ENCODE measurements at places on chromosomes 3 and 15.

DNA sequence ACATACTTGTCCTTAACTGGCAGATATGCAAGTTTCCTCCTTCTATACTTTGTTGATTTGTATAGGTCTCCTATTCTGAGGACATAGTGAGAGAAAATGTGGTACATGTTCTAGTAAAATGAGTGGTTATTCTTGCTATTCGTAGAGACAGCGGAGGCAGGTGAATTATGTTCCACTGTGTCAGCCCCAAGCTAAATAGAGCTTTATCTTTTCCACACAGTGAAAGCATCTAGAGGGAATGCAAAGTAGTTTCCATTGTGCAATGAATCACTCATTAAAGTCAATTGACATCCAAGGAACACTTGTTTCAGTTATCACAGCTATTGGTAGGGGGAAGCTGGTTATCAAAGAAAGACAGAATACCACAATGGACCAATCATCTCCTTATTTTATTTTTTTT lies 262.4 kb downstream of the NLGN1 start:
- DNase-seq: no peak

DNA sequence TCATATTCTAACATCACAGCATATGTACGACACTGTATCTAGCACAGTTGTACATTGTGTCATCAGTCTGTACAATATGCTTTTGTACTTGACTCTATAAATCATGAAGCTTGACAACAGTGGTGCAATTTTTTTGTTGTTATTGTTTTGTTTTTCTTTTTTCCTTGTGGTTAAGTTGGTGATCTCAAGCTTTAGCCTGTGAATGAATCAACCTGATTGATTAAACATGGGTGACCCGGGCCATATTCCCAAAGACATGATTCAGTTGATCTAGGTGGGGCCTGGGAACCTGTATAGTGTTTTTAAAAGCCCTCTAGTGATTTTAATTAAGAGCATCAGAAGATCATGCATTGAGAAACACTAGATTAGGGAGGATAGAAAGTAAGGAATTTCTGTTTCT lies 101.8 kb upstream of the AADACL2 start:
- no peak for DNase-seq

DNA sequence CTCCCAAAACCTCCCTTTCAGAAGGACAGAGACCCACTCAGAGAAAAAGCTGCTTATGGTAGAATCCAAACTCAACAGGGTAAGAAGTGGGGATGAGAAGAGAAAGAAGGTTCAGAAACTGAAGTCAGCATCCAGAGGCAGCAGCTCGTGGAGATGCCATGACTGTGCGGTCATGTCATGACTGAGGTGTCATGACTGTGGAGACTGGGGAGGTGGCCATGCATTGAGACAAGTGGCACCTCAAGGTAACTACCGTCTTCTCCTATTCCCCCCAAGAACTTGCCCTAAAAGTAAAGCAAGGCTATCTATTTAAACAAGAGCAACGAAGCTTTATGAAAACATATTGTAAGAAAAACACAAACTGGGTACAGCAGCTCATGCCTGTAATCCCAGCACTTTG lies 15.1 kb downstream of the CHRNA3 start:
- no peak for DNase-seq

GRCh38 chr15:47983533-47983932 lies 137.3 kb upstream of the SLC24A5 start:
- DNase-seq: no peak

DNA sequence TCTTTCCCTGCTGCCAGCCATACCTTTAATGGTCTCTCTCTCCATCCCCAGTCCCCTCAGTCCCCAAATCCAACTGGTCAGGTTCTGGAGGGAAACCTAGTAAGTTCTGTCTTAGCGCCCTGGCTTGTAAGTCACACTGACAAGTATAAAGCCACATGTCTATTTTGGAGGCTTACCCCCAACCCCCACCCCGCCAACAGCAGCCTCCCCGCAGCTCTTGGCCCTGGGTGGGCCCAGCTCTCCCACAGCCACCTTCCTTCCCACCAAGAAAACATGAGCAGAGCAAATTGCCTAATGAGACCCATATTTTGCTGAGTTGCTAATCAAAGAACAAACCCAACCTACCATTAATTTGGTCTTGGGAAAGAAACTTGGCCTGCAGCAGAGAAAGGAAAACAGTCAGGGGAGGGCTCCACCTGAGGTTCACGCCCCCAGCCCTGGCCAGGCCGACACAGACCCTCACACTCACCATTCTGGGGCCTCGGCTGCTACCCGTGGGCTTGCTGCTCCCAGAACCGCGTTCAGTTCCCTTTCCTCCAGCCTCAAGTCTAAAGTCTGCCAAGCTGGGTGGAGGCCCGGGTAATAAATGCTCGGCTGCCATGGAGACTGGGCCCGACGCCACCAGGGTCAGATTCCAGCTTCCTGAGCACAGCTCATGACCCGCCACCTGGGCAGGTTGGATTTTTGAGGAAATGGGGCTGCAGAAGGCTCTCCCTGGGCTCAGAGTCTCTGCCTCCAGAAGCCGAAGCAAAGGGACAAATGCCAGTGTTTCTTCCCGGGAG lies at the start of gene CALML4:
TSS of gene CALML4 (minus strand) at position 557 of the 782 bp plus-strand sequence. CDS start at position 472, 85 bp downstream.
- DNase-seq: no peak

DNA sequence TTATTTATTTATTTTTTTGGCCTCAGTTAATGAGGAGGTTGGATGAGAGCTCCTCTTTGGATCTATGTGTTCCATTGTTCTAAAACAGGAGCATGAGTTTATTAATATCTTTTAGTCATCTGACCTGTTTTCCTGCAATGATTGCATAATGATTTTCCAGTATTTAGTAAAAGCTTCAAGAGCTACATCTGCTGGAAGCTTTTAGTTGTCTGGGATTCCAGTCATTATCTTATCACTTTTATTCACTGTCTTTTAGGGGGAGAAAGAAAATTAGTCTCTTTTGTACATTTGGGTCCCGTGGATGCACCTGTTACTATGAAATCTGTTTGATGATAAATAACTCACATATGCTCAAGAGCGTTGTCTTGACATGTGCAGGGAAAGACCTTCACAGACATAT lies 1270.0 kb downstream of the ROBO1 start:
- DNase-seq: peak; percentile 8

DNA sequence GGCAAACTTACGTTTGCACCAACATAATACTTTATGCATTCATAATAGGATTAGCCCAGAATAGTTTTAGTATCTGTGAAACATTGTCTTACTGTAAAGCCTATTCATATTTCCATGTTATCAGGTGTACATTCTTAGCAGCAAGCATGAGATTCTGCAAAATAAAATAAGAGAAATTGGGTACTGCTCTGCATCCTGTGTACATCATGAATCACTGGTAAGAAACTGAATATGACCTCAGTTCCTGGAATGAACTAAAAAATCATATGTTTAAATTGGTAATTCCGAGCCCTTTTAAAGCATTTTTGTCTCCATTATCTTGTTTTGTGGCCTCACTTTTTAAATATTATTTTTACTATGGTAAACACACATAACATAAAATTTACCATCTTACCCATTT lies 605.1 kb downstream of the ROBO1 start:
- DNase-seq: no peak

GRCh38 chr3:76651784-76652183 lies 388.1 kb upstream of the ROBO2 start:
- no peak for DNase-seq

- peak; percentile 24 for DNase-seq
Observed at GRCh38 chr3:125055913-125056745, at the start of gene HEG1. Gene HEG1 (minus strand): TSS chr3:125055997. CDS start chr3:125055890, 107 bp downstream.

DNA sequence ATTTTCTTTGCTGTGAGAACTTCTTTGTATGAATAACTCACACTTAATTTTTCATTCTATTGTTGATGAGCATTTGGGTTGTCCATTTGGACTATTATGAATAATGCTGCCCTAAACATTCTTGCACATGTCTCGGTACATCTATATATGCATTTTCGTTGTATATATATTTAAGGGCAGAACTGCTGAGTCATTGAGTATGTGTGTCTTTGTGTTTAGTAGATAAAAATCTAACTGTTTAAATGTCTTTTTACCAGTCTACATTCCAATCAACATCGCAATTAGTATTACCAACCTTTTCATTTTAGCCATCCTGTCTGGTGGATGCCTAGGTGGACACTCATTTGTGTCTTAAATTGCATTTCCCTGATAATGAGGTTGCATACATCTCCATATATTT lies 144.4 kb downstream of the UACA start:
- no peak for DNase-seq

GRCh38 chr3:53303957-53304356 lies 43.4 kb downstream of the DCP1A start:
- no peak for DNase-seq

DNA sequence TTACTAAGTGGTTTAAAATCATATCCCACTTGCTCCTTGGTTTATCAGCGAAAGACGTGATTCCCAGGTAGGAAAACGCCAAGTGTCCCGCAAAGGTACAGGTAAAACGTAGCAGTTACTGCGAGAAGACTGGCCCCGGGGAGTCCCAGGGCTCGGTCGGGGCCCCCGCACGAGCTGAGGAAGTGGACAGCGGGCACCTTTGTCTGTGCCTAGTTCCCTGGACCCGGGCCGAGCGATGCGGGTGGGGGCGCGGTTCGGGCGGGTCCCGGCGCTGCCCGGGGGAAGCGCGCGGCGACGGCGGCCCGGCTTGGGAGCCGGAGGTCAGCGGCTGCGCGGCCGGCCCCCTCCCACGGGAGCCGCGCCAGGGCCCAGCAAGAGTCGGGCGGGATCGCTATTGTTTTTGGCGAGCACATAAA lies 864 bp upstream of the NEO1 start:
- DNase-seq: no peak

GRCh38 chr3:176554791-176555654 lies 642.3 kb downstream of the TBL1XR1 start:
- no peak for DNase-seq

- peak; percentile 73 for DNase-seq
Observed at GRCh38 chr3:179853176-179853575, 183.6 kb downstream of the PEX5L start.

DNA sequence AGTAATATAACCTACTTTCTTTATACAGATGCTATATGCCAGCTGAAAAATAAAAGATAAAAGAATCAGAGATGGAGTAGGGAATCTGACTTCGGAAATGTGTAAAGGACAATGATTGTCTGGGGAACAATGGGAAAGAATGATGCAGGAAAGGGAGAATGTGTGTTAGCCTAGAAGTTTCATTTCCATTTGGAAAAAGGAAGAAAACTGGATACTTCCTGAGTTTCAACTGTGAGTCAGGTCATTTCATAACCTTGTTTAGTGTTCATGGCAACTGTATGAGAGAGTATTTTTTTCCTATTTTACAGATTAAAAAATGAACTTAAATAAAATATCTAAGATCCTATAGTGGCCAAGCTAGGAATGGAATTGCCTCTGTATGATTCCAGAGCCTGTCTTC lies 261.3 kb upstream of the NECTIN3 start:
- no peak for DNase-seq

DNA sequence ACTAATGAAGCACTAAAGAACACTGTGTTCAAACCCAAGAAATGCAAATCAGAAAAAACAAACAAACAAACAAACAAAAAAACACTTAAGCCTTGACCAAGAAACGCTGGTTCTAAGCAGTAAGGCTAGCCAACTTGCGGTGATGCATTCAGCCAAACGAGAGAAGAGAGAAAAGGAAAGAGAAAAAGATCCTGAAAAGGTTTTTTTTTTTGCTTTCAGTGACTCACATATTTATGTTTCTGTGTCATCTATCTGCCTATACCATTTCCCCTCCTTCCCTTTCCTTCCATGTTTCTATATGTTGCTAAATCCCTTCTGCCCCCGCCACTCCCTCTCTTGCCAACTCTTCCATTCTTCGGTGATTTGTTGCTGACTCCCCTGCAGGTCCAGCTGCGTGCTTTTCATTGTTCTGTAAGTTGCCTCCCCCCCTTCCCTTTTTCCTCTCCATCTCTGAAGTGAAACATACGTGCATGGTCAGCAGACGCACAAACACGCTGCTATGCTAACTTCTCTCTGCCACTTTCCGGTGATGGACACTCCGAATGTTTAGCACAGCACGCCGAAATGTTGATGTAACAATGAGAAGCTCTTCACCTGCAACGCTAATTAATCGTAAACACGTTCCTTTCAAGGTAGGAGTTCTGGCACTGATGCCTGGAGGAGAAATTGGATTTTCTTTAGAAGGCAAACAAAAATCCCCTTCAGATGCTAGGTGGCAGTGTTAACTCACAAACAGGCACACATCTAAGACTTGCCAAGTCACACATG lies 154.4 kb downstream of the TUSC7 start:
- DNase-seq: no peak

- no peak for DNase-seq
Observed at GRCh38 chr3:45120359-45121158, 25.6 kb downstream of the CDCP1 start.

DNA sequence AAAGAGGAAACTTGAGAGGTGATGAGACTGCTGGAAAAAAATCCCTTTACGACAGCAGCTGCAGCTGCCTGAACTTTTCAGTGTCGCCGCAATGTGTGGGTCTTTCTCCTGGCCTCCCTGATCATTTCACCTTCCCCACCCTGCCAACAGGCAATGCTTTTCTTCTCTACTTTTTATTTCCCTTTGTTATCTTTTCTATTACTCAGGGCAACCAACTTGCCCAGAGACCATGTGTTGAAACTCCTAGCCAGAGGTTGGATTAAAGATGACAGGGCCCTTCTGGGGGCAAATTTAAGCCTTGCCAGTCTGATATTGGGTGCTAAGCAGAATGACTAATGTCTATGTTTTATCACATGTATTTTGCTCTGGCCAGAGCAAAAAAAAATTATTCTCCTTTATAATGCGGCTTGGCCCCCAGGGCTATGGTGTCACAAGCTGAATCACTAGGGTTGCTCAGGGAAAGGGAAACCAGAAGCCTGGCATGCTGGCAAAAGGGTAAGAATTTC lies 51.5 kb upstream of the CFAP20DC start:
- peak; percentile 53 for DNase-seq

GRCh38 chr3:72042397-72043203 lies 257.7 kb upstream of the PROK2 start:
- peak; percentile 71 for DNase-seq

DNA sequence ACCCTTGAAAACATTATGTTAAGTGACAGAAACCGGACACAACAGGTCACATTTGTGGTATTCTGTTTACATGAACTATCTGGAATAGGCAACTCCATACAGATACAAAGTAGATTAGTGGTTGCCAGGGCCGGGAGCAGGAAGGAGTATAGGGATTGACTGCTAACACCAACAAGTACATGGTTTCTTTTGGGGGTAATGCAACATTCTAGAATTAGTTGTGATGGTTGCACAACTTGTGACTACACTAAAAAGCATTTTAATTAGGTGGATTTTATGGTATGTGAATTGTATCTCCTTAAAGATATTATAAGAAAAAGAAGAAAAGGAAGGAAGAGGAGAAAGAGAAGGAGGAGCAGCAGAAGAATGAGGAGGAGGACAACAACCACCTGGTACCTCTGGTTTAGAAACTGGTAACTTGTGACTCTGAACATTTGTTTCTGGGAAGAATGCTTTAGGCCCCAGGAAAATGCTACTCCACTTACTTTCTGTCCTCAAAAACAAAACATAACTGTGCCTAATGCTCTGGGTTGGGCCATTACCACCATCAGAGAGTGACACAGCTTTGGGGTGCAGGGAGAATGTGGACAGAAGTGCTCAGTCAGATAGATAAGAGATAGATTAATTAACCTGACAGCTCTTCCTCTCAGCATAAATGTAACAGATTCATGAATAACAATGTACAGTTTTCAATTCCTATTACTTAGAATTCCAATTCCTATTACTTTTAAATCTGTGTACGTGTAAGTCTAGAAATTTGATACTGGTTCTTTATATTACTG lies 20.3 kb downstream of the SETMAR start:
- no peak for DNase-seq

- no peak for DNase-seq
Observed at GRCh38 chr3:140145528-140145927, 210.5 kb downstream of the CLSTN2 start.

- peak; percentile 90 for DNase-seq
Observed at GRCh38 chr3:55364421-55364820, 122.7 kb downstream of the WNT5A start.

Measured in AG09309 (cell line).